ENCODE measurements at places on chromosomes 3 and 15. TPM values are rescaled to one million over a fixed set of nuclear protein-coding genes. Genes with fewer than 3 reads are reported as not detected.

GRCh38 chr3:122548076-122548475, 16.0 kb downstream of the PARP9 start:
- no peak for DNase-seq

DNA sequence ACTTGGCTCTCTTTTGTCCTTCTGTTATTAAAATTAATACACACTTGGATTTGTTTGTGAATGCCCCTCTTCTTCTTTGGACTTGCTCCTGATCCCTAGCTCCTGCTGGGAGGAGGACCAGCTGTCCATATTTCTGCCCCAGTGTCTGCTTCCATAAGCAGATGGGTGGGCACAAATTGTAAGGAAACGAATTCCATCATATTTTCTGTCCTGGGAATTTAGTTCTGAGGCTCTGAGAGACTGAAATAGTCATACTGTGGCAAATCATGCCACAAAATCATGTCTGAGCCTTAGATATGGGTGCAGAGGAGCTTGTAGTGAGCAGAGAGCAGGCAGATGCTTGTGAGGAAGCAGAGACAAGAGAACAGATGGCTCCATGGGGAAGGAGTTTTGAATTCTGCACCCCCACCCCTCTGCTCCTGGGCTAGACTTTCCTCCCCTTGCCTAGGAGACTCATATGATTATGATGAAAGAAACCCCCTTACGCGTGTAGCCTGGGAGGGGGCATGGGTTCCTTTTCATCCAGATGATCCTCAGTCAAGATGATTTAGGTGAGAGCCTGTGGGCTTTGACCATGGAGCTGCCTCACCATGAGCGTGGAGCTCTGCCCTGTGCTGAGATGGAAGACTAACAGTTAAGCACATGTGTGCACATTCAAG, 50.6 kb downstream of the SV2B start:
- DNase-seq = no peak

DUOXA2 gene
- total RNA-seq = not detected

GRCh38 chr15:80483725-80484161, 79.6 kb downstream of the ARNT2 start:
- no peak for DNase-seq

DNA sequence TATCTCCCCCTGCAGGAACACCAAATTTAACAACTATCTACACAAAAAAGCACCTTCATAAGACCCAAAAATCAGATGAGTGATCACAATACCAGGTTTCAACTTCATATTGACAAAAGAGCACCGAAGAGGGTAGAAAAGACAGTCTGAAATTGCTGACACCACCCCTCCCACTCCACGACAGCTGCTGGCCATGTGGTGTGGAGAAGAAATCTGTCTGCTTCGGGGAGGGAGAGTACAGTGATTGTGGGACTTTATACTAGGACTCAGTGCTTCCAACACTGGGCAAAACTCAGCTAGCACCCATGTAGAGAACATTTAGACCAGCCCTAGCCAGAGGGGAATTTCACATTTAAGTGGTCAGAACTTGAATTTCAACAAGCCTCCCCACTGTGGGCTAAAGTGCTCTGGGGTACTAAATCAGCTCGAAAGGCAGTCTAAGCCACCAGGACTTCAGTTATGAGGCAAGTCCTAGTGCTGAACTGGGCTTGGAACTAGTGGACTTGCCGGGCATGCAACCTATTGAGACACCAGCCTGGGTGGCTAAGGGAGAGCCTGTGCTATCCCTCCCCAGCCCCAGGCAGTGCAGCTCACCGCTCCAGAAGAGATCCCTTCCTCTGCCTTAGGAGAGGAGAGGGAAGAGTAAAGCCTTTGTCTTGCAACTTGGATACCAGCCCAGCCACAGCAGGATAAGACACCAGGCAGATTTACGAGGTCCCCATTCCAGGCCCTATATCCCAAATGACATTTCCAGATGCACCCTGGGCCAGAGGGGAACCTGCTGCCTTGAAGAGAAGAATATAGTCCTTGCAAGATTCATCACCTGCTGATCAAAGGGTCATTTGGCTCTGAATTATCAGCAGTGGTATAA, 44.6 kb upstream of the POU1F1 start:
- DNase-seq = no peak
